ENCODE measurements at places on chromosomes 3 and 15.

GRCh38 chr3:187958432-187959003, 195.4 kb upstream of the LPP start:
- peak; percentile 70 for DNase-seq

DNA sequence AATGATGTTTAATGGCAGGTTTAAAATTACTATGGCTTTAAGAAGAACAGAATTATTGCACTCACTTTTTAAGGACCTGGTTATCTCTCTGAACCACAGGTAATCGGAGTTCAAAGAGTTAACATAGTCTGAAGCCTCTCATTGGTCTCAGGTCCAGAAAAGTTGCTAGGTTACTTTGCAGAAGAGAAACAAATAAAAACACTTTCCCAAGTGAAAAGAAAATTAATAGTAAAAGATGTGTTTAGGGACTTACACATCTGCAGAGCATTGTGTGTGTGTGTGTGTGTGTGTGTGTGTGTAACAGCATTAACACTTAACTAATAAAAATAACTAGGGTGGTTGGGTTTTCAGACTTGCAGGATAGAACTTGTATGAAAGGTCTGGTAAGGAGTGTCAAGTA, 1.0 kb downstream of the MASP1 start:
- DNase-seq: no peak

DNA sequence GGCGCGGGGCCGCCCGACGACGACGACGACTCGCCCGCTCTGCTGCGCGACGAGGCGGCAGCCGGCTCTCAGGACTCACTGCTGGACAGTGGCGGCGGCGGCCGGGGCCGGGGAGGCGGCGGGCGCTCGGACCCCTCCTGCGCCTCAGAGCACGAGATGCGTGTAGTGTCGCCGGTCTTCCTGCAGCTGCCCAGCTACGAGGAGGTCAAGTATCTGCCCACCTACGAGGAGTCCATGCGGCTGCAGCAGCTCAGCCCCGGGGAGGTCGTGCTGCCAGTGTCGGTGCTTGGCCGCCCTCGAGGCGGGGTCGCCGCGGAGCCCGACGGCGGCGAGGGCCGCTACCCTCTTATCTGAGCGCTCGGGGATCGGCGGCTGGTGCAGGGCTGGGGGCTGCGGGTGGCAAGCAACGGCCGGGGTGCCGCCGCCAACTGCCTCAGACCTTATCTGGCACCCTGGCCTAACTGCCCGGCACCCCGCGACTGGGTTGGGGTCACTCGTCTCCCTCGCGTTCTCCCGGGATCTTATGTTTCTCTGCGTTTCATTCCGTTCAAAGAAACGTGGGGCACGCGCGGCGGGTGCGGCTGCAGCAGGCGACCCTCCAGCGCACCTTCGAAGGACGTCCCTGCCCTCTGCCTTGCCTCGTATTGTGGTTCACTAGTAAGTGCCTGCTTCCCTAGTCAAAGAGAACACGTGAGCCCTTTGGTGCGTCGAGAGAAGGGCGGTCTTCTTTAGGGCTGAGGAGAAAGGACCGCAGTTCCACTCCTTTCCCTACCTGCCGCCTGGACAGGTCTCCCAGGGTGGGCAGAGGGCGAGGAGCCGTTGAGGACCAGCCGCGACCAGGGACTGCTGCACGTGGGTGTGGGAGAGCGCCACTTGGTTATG, 1.0 kb downstream of the C3orf80 start:
- DNase-seq: peak; percentile 82

DNA sequence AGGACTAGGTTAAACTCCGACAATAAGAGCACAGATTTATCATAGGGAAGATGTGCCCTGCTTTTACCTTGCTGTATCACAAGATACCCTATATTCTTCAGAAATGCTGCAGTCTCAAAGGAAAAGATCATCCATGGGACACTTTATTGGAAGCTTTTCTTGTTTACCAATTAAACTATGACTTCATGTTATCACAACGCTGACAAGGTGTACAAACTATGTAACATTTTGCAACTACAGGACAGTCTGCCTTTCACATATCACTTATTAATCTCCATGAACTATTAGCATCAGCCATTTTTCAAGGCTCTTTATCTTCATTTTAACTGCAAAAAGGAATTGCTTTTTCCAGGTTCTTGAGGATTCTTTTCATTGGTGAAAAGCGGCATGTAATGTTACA, 34.0 kb downstream of the CBLB start:
- DNase-seq: no peak

- DNase-seq: no peak
Measured at GRCh38 chr15:56207092-56207491, 36.6 kb downstream of the RFX7 start.

- no peak for DNase-seq
Measured at GRCh38 chr15:62896380-62896866, 146.1 kb upstream of the TPM1 start.

- no peak for DNase-seq
Measured at GRCh38 chr15:38696790-38697495, 132.3 kb upstream of the RASGRP1 start.

DNA sequence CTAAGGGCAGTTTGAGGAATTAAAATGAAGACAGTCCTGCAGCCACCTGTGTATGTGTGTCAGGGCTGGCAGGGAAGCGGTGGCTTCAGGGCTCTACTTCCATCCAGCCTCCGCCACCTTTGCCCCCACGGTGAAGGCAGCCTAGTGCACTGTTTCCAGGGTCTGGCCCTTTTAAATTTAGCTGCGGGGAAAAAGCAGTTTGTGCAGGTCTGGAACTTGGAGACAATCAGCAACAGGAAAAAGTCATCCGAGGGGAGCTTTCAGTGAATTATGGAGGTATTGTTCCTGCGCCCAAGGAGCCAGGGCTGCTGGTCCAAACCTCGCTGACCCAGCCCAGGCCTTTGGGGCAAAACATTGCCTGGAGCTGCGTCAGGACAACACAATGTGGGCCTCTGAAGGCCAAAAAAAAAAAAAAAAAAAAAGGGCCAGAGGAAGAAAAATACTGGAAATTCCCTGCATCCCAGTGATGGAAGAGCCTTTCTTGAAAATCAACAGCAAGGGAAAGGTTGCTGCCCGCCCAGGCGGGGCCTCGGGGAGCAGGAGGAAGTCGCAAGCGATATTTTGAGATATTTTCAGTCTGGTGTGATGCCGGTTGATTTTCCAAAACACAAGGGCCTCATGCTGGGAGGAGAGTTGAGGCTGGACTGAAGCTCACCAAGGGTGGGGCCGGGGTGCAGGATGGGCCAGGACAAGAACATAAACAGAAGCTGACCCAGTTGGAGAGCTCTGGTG, 25.5 kb upstream of the FGD5 start:
- DNase-seq: no peak

DNA sequence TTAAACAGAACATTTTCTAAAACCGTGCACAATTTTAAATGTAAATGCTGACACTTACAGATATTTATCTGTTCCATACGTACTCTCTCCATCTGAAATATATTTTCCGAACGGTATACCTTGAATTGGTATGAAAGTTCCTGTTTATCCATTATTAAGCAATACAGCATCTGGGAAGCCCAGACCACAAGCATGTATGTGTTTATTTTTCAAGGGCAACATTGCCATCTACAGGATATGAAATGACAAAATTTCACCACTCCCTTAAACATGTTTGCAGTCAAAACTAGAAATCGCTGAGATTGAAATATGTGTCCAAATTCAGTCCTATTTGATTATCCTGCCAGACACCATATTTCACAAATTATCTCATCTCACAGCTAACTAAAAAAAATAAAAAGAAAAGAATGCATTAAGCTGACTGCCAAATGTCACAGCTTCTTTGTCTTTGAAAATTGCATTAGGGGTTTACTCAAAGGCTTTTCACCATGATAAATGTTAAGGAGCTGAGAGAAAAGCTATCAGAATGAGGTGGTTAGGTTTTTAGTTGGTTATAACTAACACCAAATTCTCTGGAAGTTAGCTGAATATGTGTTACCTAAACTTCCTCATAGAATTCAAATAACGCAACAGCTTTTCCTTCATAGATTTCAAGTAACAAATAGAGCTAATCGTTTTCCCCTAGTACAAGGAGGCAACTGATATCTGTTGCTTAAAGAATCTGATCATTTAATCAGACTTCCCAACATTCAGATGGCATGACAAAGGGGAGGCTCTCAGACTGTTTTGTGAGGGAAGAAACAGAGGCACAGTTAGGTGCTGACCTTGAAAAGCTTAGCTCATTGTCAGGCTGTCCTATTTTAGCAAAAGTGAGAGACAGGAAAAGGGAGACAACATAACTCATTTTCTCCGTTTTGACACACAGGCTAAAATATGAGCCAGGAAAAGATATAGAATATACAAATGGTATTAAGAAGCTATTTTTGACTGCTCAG, 533.1 kb downstream of the TBL1XR1 start:
- peak; percentile 79 for DNase-seq

- DNase-seq: peak; percentile 80
Measured at GRCh38 chr3:159260049-159260662, 458.3 kb downstream of the MFSD1 start.

DNA sequence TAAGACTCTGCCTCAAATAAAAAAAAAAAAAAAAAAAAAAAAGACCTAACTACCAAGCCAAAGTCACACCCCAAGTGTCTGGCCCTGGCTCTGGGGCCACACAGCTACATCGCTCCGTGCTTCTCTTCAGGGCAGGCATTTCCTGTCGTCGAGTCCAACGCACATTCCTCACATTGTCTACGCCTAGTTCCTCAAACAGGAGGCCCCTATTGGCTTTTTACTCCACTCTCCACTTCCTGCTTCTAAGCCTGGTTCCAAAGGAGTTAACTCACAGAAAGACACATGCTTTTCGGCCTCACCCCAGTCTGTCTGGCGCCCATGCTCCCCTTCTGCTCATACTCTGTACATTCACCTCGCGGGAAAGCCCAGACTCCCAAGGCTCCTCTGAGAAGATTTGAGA, 28.8 kb downstream of the KNG1 start:
- DNase-seq: peak; percentile 83

GRCh38 chr15:99305761-99306505, 54.7 kb downstream of the LRRC28 start:
- DNase-seq: no peak

DNA sequence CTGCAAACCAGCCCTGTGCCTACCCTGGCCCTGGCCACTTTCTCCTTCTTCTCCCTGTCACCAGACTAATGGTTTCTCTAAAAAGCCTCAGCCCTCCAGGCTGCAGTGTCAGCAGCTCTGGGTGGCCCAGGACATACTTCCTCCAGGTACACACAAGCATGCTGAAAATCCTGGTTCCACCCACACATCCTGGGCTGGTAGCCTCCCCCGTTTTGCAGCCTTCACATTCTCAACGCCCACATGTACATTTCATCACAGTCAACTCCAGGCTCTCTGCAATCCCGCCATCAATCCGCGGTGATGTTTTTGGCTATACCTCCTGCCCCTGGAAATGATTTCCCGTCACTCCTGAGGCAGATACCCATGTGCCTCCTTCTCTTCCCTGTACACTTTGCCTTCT, 59.4 kb downstream of the MAGEF1 start:
- no peak for DNase-seq

- DNase-seq: peak; percentile 87
Measured at GRCh38 chr3:159828542-159828943, 160.1 kb upstream of the IL12A start.

DNA sequence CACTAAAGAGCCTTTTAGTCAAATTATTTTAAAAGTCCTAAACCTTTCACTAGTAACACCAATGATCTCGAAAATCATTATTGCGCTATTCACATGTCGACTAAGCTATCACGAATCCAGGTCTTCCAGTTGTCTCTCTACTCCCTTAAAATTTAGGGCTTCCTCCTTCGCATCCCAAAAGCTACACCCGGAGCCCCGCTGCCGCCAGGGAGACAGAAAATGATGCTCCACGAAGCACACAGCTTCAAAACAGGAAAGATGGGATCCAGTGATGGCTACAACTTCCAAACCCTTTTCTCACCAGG, 253 bp downstream of the IFT80 start:
- DNase-seq: no peak

DNA sequence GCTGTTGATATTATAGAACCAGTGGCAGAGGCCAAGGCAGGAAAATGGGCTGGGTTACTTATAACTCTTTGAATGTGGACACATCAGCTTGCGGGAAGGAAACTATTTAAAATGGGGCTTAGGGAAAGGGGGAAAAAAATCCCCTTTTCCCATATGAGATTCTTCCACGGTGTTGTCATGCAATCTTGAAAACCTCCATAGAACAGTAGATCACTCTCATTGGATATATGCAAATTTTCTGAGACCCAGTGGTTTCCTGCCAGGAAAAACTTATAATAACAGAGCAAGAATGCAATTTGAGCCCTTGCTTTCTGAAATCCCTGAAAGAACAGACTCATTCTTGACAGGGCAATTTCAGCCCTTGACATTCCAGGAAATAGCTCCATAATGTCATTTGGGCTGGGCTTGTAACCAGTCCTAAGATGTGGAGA, 31.1 kb downstream of the TMEM212 start:
- DNase-seq: no peak

GRCh38 chr3:170966495-170966894, 58.1 kb upstream of the EIF5A2 start:
- no peak for DNase-seq

DNA sequence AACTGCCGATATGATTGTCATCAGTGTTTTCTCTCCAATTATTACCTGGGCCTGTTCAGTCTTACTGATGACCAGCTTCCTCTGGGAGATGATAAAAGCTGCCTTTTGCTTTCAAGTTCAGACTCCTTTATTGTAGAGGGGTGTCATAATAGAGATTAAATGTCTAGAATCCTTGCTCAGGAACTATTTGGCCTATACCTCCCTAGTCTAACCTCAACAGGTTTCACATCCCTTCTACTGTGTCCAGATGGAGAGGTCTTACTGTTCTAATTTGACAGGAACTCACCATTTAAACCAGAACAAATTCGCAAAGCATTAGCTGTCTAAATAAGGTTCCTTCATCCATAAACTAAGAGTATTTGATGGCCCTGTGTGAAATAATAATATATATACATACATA, 88.0 kb downstream of the BCHE start:
- no peak for DNase-seq

- DNase-seq: peak; percentile 79
Measured at GRCh38 chr15:60507596-60508424, 28.9 kb upstream of the ICE2 start.

GRCh38 chr3:36312351-36312750, 68.0 kb upstream of the STAC start:
- DNase-seq: no peak

- no peak for DNase-seq
Measured at GRCh38 chr3:23830869-23831484, 25.2 kb downstream of the UBE2E1 start.

GRCh38 chr3:170350515-170351413, 6.8 kb upstream of the SKIL start:
- no peak for DNase-seq

DNA sequence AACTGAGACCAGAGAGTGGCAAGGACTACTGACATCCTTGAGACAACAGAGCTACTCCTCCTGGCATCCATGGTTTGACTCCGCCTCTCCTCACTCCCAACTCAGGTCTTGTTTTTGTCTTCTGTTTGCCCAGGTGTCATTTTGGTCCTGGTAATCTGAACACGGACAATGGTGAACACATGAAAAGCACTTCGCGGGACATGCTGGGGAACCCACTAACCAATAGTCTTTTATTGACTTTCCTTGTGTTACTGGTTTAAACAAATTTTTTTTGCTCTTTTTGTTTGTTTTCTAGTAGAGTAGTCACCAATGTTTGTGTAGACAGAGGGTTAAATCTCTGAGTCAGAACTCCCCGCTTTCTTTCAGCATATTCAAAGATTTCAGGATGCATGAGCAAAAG, 38.4 kb downstream of the LARP6 start:
- no peak for DNase-seq

- DNase-seq: no peak
Measured at GRCh38 chr3:47412842-47413520, 32.2 kb downstream of the PTPN23 start.

GRCh38 chr15:93372865-93373223, 283.8 kb upstream of the RGMA start:
- no peak for DNase-seq

- peak; percentile 53 for DNase-seq
Measured at GRCh38 chr3:114856835-114857234, 290.3 kb downstream of the ZBTB20 start.
